ENCODE measurements at places on chromosomes 7 and 10.

DNA sequence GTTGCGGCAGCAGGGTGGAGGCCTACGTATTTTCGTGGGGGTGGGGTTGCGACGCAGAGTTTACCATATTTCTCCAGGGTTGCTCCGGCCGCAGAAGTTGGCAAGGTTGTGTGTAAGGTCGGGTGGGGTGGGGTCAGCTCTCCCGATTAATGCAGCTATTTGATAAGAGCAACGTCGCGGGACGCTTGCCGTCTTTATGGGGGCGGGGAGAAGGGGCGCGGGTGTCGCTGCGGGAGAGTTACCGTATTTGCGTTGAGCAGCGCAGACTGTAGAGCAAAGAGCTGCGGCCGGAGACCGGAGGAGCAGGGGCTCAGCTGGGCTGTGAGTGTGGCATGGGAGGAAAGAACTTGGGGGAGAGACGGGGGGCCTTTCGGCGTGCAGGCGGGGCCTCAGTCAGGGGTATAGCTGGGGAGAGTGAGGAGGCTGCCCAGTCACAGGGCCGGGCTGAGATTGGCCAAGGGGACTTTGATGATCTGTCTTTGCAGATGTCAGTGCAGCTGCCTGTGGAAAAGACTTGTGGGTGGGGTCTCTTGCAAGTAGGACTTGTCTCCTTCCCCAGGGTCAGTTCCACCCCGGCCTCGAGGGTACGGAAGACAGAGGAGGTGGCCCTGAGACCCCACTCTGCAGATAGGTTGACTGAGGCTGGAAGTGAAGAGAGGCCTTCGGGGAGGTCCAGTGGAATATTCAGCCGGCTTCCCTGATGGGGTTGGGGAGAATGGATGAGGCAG, 26.6 kb downstream of the ZNF775 start:
- DNase-seq, result peak; percentile 41

DNA sequence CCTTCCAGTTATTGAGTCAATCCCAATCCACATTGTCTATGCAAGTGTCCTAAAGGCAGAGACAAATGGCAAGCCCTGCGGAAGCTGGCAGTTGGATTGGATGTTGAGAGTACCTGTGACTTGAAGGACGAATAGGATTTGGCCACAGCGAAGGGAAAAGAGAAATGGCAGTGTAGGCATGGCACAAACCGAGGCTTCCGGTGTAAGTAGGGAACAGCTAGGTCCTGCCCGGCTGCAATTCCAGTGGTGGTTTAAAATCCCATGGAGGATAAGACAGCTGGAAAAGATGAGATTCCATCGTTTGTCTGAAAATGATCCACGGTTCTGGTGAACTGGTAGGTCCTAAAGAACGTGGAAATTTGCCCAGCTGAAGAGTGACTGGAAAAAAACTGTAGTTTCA, 296.2 kb downstream of the TCERG1L start:
- no peak for DNase-seq

DNA sequence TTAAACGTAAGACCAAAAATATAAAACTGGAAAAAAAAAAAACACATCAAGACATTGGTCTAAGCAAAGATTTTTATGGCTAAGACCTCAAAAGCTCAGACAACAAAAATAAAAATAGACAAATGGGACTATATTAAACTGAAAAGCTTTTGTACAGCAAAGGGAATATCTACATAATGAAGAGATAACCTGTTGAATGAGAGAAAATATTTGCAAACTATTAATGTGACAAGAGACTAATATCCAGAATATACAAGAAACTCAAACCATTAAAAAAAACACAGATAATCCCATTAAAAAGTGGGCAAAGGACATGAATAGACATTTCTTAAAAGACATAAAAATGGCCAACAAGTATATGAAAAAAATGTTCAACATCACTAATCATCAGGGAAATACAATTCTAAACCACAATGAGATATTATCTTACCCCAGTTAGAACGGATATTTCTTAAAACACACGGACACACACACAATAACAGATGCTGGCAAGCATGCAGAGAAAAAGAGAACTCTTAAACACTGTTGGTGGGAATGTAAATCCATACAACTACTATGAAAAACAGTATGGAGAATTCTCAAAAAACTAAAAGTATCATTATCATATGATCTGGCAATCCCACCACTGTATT, 28.8 kb downstream of the CNOT4 start:
- no peak for DNase-seq

- no peak for DNase-seq
Measured at GRCh38 chr10:20582041-20582440, 315.1 kb downstream of the NEBL start.

- DNase-seq, result no peak
Measured at GRCh38 chr10:30774261-30774660, 144.7 kb upstream of the LYZL2 start.

DNA sequence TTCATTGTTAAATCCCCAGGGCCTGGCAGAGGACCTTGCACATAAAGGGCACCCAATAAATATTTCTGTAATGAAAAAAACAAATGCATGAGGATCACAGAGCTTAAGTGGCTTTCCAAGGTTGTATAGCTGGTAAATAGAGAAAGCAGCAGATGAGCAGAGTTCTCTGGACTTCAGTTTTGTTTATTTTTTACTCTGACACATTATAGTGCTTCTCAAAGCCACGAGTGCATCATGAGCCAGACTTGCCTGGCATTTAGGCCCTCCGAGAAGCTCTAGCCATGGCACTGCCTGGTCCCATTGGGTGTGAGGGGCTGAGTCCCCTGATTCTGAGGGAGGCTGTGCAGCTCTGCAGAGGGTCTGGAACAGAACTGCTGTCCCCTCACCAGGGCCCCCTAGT, 87.2 kb upstream of the ZNF32 start:
- peak; percentile 35 for DNase-seq

DNA sequence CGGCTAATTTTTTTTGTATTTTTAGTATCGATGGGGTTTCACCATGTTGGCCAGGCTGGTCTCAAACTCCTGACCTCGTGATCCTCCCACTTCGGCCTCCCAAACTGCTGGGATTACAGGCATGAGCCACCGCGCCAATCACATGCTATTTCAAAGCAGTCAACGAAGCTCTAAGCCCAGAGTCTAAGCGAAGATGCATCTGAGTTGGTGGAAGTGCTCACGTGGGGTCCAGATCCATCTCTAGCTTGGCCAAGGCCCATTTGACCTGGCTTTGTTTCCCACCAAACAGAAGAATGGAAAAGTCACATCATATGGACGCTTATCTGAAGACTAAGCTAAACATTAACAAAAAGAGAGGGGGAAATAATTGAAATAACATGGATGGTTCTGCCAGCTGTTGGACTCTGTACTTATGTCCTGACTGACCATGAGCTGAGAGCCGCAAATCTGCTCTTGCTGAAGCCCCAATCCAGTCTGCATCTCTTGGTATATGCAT, 3.8 kb upstream of the GTF2I start:
- no peak for DNase-seq

DNA sequence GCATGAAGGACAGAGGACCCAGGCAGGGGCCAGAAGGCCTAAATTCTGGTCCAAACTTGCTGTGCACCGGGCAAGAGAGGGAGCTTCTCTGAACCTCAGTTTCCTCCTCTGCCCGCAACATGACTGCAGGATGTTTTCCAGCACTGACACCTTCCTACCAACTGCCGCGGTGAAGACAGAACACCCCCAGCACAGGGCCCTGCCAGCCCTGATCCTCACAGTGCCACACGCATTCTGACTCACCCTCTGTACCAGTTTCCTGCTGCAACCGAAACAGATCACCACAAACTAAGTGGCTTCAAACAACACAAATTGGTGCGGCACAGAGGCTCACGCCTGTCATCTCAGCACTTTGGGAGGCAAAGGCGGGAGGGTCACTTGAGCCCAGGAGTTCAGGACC, 18.1 kb downstream of the MAD1L1 start:
- DNase-seq, result no peak

GRCh38 chr10:116690356-116691322, 51.7 kb downstream of the HSPA12A start:
- no peak for DNase-seq

DNA sequence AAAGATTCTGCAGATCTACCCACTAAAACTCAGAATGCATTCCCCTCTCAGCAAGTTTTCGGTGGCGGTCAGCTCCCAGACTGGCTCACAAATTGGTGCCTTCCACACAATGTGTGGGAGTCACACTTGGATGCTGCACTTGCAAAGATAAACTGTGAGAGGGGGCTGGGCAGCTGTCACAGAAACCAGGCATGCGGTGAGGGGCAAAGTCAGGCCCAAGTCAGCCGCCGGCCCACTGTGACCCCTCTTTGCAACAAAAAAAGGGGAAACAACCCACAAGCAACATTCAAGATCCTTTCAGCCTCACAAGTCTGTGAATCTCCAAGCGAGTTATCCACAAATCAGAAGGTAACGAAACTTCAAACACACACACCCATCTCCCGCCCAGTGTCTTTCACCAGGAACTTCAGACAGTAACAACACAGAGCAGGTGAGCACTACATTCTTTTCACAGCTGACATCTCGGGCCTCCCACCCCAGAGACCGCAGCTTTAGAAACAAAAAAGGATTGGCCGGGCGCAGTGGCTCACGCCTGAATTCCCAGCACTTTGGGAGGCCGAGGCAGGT, 32.0 kb downstream of the SNX8 start:
- peak; percentile 15 for DNase-seq

DNA sequence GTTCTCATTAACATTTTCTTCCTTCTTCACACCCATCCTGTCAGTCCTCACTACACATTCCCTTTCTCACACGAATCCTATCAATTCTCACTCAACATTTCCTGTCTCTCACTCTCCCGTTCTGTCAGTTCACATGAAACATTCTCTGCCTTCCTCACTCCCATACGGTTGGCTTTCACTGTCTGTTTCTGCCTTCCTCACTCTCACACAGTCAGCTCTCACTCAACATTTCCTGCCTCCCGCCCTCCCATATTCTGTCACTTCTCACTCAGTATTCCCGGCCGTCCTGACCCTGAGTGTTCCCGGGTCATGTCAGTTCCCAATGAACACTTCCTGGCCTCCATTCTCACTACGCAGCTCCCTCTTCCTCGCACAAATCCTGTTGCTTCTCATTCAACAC, 61.5 kb downstream of the DYNC2I1 start:
- DNase-seq, result no peak

- DNase-seq, result no peak
Measured at GRCh38 chr7:135389971-135390370, 119.9 kb downstream of the CNOT4 start.

DNA sequence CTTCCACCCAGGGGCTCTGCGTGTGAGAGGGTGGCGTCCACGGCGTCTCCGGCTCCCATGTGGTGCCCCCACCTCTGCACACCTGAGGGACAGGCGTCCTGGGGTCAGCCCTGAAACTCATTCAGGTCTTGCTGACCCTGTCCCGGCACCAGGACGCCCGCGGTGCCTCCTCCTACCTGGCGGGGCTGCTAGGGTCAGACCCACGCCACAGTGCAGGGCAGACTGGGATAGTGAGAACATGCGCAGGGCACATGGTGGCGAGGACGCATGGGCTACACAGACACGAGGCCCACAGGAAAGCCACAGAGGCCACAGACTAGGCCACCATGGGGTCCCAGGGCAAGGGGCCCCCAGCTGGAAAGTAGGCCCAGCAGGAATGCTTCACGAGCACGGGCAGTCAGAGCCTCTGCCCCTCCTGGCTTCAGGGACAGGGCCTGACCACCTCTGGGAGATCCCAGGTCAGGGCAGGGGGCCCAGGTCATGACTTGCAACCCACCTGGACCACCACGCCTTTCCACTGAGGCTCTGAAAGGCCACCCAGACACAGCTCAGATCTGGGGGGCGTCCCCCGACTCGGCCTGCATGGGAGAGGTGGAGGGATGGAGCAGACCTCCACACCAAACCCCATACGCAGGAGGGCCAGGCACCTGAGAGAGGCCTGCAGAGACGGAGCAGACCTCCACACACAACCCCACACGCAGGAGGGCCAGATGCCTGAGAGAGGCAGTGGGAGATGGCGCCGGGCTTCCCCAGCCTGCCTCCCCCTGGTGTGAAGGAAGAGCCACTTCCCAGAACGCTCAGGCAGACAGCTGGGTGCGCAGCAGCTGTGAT, 188.6 kb downstream of the ELFN1 start:
- no peak for DNase-seq

DNA sequence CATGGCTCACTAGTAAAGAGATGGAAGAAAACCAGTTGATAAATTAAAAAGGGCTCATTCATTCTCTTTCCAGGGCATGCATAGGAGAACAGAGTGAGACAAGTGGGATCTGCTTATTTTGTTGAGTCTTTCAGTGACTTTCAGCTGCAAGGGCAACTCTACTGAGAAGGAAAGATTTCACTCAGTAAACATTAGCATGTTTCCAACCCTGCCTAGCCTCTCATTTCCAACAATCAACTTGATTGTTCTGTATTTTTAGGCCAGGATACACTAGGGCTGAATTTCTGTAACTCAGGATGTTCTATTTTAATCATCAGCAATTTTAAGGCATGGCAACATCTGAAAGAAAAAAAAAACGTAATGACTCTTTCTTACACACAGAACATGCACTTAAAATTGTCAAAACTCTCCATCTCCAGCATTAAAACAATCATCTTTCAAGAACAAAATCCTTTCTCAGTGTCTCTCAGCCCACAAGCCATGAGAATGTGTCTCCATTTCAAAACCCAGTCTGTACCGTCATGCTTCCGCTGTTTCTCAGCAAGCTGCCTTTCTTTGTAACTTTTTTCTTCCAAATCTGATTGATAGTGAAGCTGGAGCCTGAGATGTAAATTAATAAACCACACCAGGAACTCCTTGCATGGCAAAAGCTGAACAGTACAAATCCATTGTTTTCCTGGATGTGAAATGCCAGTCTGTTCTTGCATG, 147.2 kb upstream of the KLF14 start:
- no peak for DNase-seq

DNA sequence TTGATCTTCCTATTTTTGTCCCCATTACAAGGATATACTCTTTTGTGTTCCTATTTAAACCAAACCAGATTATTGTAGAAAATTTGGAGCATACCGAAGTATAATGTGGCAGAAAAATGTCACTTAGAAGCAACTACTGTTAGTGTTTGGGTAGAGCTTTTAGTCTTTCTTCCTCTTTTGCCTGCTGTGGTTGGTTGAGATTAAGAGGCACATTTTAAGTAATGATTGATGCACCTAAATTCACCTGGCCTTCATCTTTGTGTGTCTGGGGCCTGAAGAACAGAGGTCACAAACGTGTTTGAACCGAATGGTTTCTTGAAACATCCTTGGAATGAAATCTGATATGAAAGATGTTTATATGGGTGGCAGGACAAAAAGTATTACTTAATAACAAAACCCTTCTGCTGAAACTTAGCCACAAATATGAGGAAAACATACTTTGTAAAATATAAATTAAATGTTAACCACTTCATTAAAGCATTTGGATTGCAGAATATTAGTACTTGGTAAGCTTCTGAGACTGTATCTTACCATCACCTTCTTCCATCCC, 2.6 kb downstream of the BPGM start:
- no peak for DNase-seq

- DNase-seq, result peak; percentile 42
Measured at GRCh38 chr10:58781873-58782488, 269.3 kb downstream of the BICC1 start.

- DNase-seq, result peak; percentile 50
Measured at GRCh38 chr10:119250641-119251314, 43.4 kb downstream of the GRK5 start.

DNA sequence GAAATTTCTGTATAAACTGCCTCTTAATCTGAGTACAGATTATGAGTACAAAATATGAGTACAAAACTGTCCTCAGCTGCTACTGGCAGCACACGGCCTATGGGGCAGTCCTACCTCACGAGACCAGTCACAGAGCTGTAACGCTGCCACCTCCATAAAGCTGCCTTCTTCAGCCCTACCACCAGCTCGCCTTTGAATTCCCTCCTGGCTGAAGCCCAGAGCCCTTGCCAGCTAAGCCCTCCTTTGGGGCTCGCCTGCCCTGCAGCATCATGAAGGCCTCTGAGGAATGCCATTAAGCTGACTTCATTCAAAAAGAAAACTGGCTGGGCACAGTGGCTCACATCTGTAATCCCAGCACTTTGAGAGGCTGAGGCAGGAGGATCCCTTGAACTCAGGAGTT, 180.0 kb upstream of the SH2B2 start:
- DNase-seq, result no peak

Data from AG08395 (cell line).